ENCODE measurements at places on chromosomes 6 and 20.

DNA sequence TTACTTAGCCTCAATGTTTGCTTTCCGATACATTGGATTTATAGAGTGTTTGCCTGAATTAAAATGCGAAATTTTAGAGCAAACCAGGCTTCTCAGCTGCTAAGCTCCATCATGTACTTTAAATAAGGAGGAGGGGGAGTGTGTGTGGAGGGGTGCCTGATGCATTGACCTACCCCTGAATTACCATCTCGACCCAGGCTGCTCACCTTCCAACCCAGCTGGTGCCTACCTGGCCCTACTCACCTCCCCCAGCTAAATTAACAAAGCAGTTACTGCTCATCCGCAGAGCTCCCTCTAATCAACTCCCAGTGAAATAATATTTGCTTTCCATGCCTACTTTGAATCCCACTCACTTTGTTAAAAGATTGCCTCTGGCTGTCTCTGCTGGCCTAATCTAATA, 544.5 kb downstream of the MAFB start:
- DNase-seq, result no peak

- no peak for DNase-seq
Observed at GRCh38 chr6:113607821-113608545, 249.2 kb upstream of the MARCKS start.

DNA sequence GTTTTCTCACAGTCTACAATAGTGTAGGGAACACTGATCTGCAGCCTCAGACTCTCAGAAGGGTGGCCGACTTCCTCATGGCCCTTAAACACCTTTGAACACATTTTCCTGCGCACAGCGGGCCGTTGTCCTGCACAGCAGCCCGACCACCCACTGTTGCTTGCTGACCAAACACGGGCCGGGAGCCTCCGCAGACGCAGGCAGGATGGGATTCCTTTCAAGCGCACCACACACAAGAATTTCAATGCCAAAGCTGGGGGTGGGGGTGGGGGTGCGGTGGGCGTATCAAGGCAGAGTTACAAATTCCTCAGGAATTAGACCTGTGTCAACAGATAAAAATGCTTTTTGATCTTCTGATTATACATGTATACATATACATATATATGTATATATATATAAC, 74.5 kb downstream of the HUS1B start:
- no peak for DNase-seq

- DNase-seq, result no peak
Observed at GRCh38 chr6:1418471-1419191, 29.3 kb downstream of the FOXF2 start.

GRCh38 chr20:30285677-30286076, 971.8 kb upstream of the DEFB115 start:
- DNase-seq, result no peak

GRCh38 chr20:23623666-23624323, 14.0 kb downstream of the CST3 start:
- DNase-seq, result no peak

- no peak for DNase-seq
Observed at GRCh38 chr20:10319855-10320254, 101.2 kb downstream of the SNAP25 start.

DNA sequence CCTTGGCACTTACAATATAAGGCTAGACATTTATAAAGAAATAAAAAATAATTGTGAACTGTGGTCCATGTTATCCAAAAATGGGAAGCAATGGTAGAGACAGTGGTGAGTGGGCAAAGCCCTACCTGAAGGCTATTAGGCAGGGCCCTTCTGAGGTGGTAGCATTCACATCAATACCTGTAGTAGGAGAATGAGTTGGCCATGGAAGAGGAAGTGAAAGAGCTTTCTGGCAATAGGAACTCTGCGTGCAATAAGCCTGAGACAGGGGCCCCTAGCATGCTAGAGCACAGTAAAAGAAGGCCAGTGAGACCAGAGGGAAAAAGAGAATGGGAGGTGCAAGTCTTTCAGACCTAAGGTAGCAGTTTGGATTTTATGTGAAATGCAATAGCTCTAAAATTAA, 754.5 kb downstream of the PTPRT start:
- DNase-seq, result no peak

DNA sequence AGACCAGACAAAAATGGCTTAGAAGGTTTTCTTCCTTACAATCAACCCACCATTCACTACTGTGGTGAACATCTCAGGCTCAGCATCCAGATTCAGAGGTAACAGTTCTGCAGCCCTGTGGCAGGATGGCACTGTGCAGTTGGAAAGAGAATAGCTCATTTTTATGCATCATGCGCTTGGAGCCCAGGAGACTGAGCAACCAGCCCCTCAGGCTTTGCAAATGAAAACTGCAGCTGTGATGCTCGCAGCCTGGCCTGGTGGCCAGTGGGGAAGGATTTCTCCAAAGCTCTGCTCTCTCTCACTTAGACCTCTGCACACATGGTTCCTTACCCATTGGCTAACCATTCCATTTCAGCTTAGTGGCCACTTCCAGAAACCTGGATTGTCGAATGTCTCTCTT, 45.8 kb downstream of the GABRR2 start:
- no peak for DNase-seq

GRCh38 chr6:139256087-139256486, 35.7 kb downstream of the TXLNB start:
- DNase-seq, result no peak

- no peak for DNase-seq
Observed at GRCh38 chr20:41577129-41578009, 40.8 kb downstream of the CHD6 start.

DNA sequence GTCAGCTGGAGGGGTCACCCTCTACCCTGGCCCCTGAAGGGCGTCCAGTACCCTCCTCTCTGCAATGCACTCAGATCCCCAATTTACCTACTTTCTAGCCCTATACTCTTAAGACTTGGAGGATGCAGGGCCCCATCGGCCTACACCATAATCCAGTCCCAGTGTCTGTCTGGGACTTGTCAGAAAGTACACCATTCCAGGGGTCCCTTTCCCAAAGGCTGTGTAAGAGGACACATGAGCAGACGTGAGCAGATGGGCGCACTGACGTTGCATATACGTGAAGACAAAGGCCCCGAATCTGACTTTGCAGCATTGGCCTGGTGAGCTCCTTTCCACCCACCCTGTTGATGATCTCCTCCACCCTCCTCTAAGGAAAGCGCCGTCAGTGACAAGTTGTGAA, 20.9 kb upstream of the SMOC2 start:
- DNase-seq, result no peak

DNA sequence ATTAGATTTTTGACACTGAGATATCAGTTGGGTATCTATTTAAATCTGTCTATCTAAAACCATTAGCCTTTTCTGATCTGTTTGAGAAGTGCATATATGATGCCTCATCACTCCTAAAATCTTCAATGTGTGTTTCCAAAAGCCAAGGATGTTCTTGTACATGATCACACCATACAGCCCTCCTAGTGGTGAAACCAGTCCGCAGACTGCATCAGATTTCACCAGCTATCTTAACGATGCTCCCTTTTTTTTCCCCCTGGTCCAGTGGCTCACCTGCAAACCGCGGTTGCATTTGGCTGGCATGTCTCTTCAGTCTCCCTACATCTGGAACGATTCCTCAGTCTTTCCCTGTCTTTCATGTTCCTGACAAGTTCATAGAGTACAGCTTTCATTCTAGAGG, 4.0 kb downstream of the KIZ start:
- DNase-seq, result no peak

DNA sequence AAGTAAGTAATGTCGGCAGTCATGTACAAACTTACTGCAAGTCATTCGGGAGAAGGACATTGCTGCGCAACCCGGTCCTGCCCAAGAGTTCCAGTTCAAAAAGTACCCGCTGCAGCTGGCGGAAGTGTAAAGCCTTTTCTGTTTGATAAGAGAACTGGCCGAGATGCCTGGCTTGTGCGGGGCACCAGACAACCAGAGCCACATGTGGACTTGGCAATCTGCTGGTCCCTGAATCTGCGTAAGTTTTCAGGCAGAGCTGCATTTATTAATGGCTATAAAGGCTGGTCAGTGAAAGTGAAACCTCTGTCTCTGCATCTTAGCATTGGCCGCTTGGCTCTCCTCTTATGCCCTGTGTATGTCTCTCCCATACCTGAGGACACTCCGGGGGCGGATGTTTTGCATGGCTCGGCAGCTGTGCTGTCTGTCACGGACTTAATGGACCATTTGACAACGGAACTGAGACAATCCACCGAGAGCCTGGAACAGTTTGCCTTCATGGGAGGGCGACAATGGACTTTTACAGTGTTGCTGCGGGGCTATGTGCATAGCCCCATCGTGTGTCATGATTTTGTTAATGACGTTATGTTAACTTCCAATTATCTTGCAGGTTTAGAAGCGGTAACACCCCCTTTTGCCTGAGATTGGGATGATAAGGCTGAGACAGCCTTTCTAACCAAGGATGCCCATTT, 19.8 kb upstream of the RGS17 start:
- no peak for DNase-seq

GRCh38 chr6:144395014-144395413, 109.9 kb downstream of the UTRN start:
- no peak for DNase-seq

DNA sequence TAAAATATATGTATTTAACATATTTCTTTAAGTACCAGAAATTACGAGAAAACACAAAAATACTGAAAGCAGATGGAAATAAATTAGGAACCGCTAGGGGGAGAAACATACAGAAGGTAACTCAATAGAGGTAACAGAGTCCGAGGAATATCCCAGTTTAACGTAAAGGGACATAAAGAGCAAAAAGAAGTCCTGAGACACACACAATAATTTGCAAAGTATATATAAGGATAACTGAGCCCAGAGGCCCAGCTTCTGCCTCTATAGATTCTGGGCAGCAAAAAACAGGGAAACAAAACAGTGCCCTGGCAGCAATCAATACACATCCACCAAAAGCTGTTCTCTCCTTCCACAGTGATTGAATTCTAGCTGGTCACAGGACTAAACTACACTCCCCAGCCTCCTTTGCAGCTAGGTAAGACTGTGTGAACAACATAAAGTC, 15.1 kb downstream of the TBC1D32 start:
- DNase-seq, result no peak

DNA sequence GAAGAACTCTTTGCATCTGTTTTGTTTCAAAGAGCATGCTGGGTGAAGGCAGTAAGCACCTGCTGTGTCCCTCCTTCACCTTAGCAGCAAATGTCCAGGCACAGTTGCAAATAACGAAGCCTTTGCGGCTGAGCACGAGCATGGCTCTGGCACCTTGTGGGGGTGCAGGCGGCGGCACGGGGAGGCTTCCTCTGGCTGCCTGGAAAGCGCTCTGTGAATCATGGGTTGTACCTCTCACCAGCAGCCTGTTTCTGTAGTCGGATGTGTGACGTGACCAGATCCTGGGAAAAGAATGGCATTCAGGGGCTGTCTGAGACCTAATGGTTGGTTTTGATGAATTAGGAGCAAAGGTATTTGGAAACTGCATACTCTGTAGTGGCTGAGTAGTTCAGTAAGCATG, 144.8 kb downstream of the DTNBP1 start:
- DNase-seq, result no peak

GRCh38 chr6:168545428-168545827, 104.4 kb downstream of the SMOC2 start:
- no peak for DNase-seq
